ENCODE measurements at places on chromosomes 5 and 9.

GRCh38 chr9:112783551-112783954, 33.0 kb downstream of the SNX30 start:
- DNase-seq, result no peak

GRCh38 chr5:36908544-36909260, 32.1 kb downstream of the NIPBL start:
- no peak for DNase-seq

DNA sequence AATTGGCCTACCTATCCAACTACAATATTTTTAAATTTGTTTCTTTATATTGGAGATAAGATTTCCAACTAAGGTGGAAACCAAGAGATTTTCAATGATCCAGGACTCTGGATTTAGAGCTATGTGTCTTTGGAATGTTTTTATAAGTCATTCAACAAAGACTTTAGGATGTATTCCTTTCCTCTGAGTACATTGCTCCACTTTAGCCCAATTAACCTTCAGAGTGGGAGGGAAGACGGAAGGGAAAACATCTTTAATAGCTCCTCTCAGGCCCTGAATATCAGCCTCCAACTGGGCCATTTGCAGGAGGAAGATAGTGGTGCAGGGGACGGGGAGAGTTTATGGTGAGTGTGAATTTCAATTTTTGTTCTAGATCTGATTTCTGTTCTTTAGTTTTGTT, 239.2 kb downstream of the PIK3R1 start:
- no peak for DNase-seq

- no peak for DNase-seq
These were observed 15.8 kb upstream of the HACD4 start for GRCh38 chr9:21047281-21047691.

GRCh38 chr9:124553738-124554137, 46.5 kb upstream of the NR5A1 start:
- peak; percentile 25 for DNase-seq

- peak; percentile 76 for DNase-seq
These were observed 103.8 kb upstream of the LIFR start for GRCh38 chr5:38660194-38660668.

GRCh38 chr5:61993295-61993927, 312.6 kb upstream of the KIF2A start:
- no peak for DNase-seq

- no peak for DNase-seq
These were observed 1.1 kb downstream of the CPLX2 start for GRCh38 chr5:175872287-175873087.

DNA sequence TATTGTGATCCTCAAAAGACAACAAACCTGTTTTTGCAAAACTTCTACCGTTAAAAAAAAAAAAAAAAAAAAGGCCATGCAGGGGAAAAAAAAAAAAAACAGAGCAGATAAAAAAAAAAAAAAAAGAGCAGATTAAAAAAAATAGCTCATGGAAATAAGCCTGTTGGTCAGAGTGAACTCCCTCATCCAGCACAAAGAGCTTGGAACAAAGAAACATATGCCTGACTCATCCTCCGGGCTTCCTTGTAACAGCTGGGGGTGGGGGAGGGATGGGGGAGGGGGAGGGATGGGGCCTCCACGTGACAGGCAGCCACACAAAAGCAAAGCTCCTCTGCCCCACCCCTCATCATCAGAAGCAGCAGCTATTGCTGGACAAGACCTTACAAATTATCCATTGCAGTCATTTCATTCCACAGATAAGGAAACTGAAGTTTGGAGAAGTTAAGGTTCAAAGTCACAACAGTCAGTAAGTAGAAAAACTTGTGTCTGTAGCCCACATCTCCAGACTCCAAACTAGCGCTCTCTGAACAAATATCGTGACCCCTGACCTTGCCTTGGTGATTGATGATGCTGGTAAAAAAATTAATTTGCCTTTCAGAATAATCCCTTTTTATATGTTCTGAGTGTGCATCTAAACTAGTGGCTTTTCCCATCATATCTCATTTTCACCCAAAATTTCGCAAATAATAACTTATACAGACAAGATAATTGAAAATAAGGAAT, 38.9 kb downstream of the SLC35D2 start:
- DNase-seq, result peak; percentile 86

DNA sequence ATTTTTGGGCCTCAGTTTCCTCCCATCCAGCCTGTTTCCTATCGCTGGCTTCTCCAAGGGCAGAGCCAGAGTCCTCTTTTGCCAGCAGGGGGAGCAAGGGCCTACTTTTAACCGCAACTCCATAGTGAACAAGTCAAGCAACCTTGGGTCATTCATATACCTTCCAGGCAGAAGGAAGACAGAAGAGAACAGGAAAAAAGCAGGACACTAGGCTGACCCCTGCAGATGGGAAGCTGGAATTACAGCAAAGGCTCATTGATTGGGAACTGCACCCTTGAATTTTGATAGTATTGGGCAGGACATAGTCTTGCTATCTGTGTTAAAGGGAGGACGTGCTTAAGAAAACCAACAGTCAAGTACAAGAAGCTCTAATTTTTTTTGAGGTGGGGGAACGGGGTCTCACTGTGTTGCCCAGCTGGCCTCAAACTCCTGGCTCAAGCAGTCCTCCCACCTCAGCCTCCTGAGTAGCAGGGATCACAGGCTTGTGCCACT, 30.1 kb downstream of the QRFP start:
- DNase-seq, result peak; percentile 93

- peak; percentile 13 for DNase-seq
These were observed 3.8 kb downstream of the SMARCA2 start for GRCh38 chr9:2018764-2019558.

DNA sequence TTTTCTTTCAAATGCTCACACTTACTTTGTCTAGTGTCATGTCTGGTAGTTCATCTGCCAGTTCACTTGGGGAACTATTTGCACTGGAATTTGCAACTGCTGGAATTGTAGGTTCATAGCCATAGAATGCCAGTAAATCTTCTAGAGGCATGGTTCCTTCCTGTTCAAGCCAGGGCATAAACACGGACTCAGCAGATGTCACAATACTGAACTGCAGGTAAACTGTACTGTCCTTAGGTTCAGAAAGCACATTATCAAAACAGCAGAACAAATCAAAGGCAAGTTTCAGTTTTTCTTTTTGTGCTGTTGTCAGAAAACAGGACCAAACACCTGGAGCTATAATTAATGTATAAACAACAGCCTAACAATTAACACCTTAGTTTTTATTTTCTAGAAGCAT, 13.1 kb downstream of the MIER3 start:
- DNase-seq, result no peak

DNA sequence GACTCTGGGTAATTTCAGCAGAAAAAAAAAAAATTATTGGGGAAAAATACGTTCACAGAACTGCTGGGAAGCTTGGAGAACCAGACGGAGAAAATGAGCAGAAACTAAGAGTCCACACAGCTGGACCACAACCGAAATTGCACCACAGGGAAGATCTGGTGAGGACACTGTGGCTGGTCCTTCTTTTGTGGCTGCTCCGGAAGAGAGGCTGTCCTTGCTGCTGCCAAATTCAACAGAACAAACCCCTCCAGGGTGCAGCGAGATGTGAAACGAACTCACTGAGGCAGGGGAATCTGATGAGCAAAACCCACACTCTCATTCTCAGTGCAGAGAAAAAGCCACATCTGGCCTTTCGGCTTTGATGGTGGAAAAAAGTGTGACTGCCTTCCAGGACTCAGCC, 200.0 kb downstream of the ACTL7B start:
- DNase-seq, result no peak

DNA sequence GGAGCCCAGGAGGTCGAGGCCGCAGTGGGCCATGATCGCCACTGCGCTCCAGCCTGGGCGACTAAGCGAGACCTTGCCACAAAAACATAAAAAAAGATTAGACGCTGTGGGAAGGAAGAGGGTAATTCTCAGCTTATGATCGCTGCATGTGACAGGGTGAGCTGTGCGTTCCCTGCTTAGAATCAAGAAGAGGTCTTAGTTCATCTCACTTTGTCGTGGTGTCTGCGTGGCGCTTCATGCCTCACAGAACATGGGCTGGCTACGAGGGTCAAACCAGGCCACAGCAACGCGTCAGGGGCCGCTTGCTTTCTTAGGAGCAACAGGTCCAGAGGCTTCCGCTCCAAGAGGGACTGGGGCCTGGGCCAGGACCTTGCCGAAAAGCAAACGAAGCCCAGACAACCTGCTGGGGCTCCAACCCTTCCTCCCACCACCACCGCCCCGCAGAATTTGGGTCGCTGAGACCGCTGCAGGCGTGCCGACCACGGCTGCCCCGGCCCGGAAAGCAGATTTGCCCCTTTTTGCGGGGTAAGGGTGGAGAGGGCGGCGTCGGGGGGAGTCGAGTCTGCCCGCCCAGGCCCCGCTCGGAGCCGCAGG, 10.0 kb upstream of the GRIN1 start:
- DNase-seq, result no peak

- DNase-seq, result peak; percentile 83
These were observed 81.3 kb downstream of the IZUMO3 start for GRCh38 chr9:24464319-24464951.

GRCh38 chr5:132003170-132003744, 8.2 kb downstream of the ACSL6 start:
- DNase-seq, result no peak

DNA sequence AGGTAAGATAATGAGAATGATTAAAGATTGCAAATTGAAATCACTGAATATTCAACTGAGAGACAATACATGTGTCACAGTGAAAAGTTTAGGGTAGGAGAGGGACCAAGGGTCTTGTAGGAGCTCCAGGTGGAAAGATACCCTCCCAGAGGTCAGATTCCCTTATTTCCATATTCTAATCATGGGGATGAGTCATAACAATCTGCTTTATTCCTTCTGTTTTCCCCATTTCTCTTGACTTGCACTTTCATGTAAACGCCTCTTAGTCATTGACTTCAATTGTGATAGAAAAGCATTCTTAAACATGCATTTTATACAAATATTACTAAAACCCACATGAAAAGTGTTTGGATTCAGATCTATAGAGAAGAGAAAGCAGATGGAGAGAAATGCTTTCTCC, 81.3 kb upstream of the CTSL start:
- DNase-seq, result no peak

- DNase-seq, result peak; percentile 17
These were observed 37.3 kb downstream of the SEC61B start for GRCh38 chr9:99259231-99259918.

DNA sequence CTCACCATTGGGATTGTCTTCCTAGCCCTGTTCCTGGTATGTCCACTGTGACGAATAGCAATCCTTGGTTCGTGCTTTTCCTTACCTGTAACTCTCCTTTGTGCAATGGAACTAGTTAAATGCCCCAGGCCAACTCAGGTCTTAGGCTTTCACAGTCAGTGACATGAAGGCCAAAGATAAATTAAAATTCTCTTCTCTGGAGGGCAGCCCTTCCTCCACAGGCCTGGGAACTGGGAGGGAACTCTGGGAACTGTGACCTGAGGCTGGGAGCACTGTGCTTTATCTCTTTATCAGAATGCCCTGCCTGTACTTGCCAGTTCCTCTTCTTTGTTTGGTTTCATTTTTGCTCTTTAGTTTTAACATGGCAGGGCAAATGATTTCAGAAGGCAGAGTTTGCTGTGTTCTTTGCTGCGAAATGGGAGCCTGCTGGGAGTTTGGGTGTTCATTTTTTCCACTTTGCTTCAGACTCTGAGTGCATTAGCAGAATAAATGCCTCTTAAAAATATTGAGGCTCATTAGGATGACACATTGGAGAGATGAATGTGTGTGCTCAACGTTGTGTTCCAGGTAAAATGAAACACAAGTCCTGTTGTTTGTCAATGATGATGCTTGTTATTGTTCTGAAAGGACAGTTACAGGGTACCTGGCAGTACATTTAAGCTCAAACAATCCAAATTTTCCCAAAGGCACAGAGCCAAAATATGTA, 118.1 kb downstream of the NUDT12 start:
- no peak for DNase-seq

DNA sequence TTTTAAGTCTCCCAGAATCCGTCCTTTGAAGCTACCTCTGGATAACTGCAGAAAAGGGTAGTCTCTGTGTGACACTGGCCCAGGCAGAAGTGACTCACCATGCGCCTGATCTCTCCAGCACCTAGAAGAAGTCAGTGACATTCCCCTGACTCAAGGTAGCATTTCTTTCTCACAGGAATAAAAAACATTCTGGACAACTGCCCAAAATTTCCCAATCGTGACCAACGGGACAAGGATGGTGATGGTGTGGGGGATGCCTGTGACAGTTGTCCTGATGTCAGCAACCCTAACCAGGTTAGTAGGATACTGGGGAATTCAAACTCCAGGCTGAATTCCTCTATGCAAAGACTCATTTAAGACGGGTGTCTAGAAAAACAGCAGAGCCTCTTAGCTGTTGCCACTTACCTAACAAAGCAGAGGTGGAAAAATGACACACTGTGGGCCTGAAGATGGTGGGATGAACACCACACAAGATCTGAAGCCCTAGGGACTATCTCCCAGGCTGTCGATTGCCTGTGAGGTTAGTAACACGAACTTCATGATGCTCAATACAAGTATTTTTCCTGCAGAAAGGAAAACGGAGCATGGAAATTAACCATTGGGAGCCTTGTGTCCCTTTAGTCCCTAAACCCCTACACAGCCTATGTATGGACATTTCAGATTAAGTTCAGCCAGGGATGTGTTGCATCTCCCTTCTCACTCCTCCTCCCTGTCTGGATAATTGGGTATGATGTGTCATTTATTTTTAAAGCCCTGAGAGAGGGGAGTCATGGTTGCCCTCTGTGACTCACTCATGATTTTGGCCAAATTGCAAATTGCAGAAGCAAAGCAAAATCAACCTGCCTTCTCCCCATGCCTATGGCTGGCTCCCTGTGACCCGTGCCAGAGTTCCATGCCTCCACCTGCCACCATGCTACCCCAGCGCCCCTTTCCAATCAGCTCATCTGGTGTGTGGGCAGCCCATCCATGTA, 37.2 kb downstream of the THBS4 start:
- no peak for DNase-seq

DNA sequence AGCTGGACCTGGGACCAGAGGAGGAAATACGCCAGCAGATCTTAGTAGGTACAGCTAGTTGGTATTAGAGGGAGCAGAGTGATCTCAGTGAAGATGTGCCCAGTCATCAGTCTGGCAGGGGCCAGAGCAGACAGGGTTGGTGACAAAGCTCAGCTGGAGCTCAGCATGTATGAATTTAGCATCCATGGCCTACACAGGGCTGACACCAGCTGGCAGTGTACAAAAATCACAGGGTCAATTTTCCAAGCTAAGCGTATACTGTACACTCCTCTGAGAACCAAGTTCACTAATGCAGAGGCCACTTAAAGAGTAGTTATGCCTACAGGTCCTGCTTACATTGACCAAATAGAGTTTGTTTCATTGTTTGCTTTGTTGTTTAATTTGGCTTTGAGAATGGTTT, 146.6 kb downstream of the SLC24A2 start:
- no peak for DNase-seq

- no peak for DNase-seq
These were observed 48.6 kb downstream of the ANXA2R start for GRCh38 chr5:42991404-42992087.
